ENCODE measurements at places on chromosomes 5 and 9. TPM values are rescaled to one million over a fixed set of nuclear protein-coding genes. Genes with fewer than 3 reads are reported as not detected.

The CD72 gene
- total RNA-seq: 0.13 TPM

The PLPP7 gene
- total RNA-seq: not detected

The ZDHHC11 gene
- total RNA-seq: 15.9 TPM

The AGXT2 gene
- total RNA-seq: not detected

The TAF11L5 gene
- total RNA-seq: not detected

The KIAA0825 gene
- 0.50 TPM for total RNA-seq

The LECT2 gene
- total RNA-seq: not detected

The HSD17B3 gene
- not detected for total RNA-seq

The SPATA31A3 gene
- total RNA-seq: not detected

The IER5L gene
- total RNA-seq: 52.3 TPM

The FBP2 gene
- total RNA-seq: not detected

The CXCL14 gene
- 0.10 TPM for total RNA-seq

The SLC4A9 gene
- total RNA-seq: 0.09 TPM

The SYK gene
- total RNA-seq: 0.54 TPM

The AJM1 gene
- total RNA-seq: 4.7 TPM

The CLK4 gene
- 7.1 TPM for total RNA-seq

The SLIT3 gene
- 18.1 TPM for total RNA-seq

The CARD9 gene
- total RNA-seq: 1.5 TPM

Data from A549 treated with GW870086 at 1 μM for 4 hours (cell line).